ENCODE measurements at places on chromosomes 7 and 10.

GRCh38 chr10:54799506-54799905, 1.5 kb downstream of the PCDH15 start:
- no peak for DNase-seq

DNA sequence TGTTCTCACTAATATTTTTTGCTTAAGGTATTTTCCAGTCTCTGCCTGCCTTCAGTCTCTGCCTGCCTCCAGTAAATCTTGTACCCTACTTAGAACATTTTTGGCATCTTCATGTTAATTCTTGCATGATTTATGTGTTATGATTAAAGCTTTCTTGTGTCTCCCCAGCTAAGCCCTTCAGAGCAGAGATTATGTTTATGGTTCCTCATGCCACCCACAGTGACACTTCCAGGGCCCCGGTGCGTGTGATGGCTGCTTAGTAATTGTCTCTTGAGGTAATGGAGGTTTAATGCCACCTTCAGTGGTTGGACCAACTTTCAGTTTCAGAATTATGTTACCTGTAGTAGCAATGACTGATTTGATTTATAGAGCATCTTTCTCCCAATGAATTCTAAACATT, 70.6 kb upstream of the MET start:
- no peak for DNase-seq

DNA sequence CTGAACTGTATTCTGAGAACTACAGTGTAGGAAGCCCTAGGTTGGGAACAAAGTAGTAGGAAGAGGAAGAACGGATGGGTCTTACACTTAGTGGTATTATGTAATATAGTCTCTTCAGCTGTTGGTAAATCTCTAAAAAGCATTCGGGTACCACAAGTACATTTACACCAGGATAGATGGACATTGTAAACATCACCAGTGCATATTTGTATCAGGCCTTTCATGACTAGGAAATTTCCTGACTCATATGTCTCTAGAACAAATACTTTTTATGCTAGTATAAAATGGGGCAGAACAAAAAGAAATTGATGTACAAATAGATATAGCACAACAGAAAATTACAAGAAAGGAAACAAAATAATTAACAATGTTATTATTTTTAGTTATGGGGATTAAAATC, 21.5 kb upstream of the OR6B1 start:
- no peak for DNase-seq

- DNase-seq: no peak
Measured at GRCh38 chr10:97028126-97028831, 157.5 kb downstream of the SLIT1 start.

DNA sequence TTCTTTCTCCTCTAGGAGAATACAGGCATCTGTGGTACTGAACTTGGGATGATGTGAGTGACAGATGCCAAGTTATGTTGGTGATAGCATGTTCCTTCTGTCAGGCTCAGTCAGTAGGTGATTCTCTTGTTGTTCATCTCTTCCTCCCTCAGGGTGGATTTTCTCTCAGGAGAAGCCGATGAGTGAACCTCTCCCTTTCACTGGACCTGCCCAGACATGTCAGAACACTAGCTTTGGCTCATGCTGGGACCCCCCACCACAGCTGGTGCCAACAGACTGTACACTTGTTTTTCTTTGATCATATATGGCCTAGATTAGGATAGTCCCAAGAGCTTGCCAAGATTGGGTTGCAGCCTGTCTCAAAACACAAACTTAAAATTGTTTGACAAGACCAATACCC, 129.4 kb downstream of the BMPER start:
- DNase-seq: no peak

DNA sequence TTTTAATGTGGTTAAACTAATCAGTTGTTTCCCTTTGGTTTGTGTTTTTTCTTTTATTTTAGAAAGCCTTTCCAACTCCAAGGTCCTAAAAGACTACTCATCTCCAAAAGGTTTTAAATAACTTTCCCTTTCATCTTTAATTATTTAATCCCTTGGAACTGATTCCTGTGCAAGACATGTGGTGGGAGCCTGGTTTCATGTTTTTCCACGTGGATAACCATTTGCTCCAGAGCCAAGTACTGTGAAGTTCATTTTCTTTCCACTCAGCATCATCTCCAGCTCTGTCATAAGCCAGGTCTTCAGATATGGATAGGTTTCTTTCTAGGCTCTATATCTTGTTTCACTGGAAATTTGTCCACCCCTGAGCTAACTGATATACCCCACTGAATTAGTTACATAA, 16.7 kb downstream of the PPP1R3C start:
- DNase-seq: no peak

GRCh38 chr10:33126742-33127141, 168.7 kb upstream of the ITGB1 start:
- DNase-seq: no peak

- no peak for DNase-seq
Measured at GRCh38 chr10:131198401-131198800, 113.1 kb downstream of the TCERG1L start.

GRCh38 chr10:123398180-123398591, 244.0 kb downstream of the BUB3 start:
- DNase-seq: no peak

DNA sequence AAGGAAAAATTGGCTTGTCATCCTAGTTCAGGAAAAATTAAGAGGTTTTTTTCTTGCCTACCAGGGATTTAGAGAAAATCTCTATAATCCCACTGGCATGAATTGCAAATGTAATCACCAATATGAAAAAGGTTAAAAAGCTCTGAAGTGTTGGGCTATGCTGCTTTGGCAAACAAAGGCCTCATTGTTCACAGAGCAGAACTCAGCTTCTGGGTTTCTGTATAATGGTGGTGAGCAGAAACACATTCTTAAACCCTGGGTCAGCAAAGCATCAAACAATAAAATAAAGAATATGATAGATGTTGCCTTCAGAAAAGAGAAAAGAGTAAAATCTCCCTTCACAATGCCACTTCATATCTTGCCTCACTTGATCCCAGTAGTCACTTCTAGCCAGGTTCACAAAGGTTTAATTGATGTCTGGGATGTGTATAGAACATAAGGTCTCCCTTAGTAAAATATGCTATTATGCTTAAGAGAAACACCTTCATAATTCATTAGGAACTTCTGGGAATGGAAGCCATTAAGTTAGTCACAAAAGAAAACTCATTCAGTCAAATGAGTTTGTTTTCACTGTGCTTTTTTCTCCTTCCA, 1255.5 kb upstream of the PHF14 start:
- no peak for DNase-seq

DNA sequence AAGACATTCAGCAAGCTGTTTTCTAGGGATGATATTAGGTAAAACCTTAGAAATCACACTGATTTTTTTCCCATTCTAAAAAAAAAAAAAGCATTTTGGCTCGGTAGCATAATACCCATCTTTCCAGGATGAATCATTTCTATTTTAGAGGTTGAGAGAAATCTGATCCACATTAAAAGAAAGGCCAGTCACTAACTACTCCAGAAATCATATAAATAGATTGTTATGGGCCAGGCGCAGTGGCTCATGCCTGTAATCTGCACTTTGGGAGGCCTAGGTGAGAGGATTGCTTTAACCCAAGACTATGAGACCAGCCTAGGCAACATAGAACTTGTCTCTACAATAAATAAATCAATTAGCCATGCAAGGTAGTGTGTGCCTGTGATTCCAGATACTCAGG, 164.3 kb downstream of the BAMBI start:
- no peak for DNase-seq

- no peak for DNase-seq
Measured at GRCh38 chr7:105885387-105886111, 9.2 kb upstream of the ATXN7L1 start.

- no peak for DNase-seq
Measured at GRCh38 chr7:43648473-43649406, 65.8 kb downstream of the STK17A start.

DNA sequence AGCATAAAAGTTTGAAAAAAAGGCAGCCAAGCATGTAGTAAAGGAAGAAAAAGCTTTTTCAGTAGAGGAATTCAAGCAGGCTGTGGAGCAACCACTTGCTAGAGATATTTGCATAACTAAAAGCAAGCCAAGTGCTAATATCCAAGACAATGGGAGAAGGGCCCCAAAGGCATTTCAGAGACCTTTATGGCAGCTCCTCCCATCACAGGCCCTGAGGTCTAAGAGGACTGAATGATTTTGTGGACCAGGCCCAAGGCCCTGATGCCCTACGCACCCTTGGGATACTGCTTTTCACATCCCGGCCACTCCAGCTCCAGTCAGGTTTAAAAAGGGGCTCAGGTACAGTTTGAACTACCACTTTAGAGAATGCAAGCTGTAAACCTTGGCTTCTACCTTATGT, 261.7 kb upstream of the SEMA3C start:
- DNase-seq: no peak

DNA sequence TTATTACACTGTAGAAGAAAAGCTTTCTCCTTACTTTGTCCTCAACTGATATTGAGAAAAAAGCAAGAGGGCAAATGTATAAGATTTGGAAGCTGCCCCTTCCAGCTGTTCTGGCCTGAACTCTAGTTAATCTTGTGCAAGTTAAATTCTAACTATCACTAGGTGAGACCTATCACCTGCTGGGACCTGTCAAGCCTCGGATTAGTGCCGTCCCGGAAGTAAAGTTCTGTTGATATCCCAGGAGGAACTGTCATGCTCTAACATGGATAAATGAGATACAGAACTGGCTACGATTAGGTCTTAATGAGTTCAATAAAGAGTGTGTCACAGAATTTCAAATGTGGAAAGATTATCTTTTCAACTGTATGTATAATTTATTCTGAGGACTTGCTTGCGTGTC, 1.2 kb upstream of the BPGM start:
- DNase-seq: no peak

- DNase-seq: no peak
Measured at GRCh38 chr10:112842832-112843360, 107.2 kb upstream of the TCF7L2 start.

- no peak for DNase-seq
Measured at GRCh38 chr10:66844176-66844942, 81.5 kb upstream of the LRRTM3 start.

GRCh38 chr7:106767498-106768323, 97.4 kb upstream of the PIK3CG start:
- no peak for DNase-seq

DNA sequence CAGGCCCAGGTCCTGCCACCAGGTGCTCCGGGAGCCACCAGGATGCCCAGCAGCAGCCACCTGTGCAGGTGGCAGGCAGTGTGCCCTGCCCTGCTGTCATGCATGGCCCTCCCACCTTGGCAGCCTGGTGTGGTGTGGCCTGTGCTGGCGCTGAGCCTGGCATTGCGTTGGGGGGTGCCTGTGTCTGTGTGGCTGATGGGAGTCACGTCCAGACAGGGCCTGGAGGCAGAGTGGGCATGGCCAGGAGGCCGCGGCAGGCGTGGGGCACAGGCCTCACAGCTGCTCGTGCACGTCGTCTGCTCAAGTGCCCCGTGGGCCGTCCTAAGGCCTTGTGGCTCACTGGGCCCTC, 8.7 kb downstream of the TTYH3 start:
- DNase-seq: no peak

DNA sequence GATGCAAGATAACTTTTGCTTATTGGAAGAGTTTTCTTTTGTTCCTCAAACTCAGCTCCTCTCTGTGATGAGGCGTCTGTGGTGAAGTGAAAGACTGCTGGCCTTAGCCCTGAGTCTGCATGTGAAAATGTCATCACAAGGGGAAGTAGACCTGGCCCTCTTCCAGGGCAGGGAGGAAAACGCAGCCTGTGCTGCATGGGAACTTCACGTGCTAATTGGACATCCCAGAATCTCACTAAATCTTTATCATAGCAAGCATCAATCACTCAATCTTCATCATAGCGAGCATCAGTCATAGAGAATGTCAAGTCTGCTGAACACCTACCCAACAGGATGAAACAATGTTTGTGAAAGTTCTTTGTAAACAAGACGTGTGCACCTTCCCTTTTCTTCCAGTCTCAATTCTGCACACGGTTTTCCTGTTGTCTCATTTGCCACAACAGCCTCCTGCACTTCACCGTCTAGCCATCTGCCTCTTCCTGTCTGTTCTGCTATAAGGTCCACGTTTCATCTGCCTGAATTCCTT, 314.6 kb downstream of the FRMD4A start:
- no peak for DNase-seq

DNA sequence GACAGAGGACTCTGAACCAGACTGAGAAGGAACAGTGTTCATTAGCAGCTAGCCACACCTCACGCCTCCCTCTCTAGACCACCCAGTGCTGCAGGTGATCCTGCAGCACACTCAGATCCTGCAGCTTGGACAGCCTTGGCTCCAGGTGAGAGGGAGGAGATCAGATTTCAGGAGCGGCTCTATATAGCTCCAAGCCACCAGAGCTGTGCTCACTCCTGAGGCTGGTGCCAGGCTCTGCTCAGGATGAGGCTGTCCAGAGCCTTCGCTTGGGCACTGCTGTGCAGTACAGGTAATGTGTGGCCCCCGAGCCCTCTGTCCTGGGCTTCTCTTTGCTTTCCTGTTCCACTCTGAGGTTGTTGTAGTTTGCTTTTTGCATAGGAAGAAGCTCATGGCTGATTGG, 42.4 kb downstream of the C10orf120 start:
- DNase-seq: no peak

DNA sequence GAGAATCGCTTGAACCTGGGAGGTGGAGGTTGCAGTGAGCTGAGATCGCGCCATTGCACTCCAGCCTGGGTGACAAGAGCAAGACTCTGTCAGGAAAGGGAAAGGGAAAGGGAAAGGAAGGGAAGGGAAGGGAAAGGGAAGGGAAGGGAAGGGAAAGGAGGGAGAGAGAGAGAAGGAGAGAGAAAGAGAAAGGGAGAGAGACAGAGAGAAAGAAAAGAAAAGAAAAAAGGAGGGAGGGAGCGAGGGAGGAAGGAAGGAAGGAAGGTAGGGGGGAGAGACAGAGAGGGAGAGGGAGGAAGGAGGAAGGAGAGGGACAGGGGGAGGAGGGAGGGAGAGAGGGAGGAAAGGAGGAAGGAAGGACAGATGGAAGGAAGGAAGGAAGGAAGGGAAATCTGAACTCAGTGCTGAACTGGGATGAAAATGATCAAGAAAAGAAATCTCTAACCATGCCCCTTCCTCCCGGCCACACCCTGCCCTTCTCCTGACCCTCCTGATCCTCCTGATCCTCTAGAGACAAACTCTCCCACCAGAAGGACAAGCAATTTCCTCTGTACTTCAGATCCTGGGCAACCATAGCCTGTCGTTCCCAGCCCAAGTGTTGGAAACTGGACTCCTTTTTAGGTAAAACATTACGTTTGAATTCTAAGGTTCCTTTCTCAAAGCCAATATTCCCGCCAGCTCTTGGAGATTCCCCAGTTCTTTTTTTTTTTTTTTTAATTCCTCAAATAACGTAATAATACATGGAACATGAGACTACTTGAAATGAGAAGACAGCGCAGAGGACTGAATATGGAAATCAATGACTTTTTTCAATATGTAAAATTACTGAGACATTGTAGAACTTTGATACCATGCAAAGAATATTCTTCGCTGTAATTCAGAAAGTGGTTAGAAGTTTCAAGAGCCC, 32.1 kb downstream of the NMT2 start:
- no peak for DNase-seq

Measured in stimulated activated CD4-positive, alpha-beta T cell treated with anti-CD3 and anti-CD28 coated beads, Interleukin-12 subunit alpha, Interleukin-12 subunit beta, amount 100 ng/mL, for 24 hours (primary cell).